ENCODE measurements at places on chromosomes 5 and 9.

- peak; percentile 79 for DNase-seq
These were observed 30.7 kb downstream of the TRIP13 start for GRCh38 chr5:923281-923873.

- DNase-seq, result no peak
These were observed 92.6 kb downstream of the CHSY3 start for GRCh38 chr5:129996896-129997295.

DNA sequence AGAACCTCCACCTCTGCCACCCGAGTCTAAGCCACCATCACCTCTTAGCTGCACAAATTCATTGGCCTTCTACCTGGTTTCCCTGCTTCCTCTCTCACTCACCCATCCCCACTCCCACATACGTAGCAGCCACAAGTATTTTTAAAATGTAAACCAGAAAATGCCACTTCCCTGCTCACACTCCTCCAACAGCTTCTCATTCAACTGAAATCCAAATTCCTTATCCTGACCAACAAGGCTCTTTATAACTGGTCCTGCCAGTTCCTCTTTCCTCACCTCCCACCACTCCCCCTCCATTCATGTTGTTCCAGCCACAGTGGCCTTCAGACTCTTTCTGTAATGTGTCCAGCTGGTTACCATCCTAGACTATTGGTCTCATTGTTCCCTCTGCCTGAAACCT is 25.0 kb upstream of the PALM2AKAP2 start:
- DNase-seq, result no peak

- no peak for DNase-seq
These were observed 88.6 kb downstream of the GDNF start for GRCh38 chr5:37751227-37751626.

- no peak for DNase-seq
These were observed 48.7 kb downstream of the ANKDD1B start for GRCh38 chr5:75659791-75660450.

DNA sequence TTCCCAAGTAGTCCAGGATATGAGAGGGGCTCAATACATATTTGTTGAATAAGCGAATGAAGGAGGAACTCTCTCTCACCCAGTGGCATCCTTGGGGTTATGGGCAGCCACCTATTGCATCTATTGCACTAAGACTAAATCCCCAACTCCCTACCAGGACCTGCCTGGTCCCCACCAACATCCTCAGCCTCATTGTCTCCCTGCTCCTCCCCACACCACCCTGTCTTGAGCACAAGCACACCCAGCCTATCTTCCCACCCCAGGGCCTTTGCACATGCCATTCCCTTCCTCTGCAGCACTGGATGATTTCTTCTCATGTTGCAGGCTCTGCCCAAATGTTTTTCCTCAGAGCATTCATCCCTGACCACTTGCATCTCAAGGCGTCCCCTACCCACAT is 133.8 kb downstream of the BARX1 start:
- no peak for DNase-seq

DNA sequence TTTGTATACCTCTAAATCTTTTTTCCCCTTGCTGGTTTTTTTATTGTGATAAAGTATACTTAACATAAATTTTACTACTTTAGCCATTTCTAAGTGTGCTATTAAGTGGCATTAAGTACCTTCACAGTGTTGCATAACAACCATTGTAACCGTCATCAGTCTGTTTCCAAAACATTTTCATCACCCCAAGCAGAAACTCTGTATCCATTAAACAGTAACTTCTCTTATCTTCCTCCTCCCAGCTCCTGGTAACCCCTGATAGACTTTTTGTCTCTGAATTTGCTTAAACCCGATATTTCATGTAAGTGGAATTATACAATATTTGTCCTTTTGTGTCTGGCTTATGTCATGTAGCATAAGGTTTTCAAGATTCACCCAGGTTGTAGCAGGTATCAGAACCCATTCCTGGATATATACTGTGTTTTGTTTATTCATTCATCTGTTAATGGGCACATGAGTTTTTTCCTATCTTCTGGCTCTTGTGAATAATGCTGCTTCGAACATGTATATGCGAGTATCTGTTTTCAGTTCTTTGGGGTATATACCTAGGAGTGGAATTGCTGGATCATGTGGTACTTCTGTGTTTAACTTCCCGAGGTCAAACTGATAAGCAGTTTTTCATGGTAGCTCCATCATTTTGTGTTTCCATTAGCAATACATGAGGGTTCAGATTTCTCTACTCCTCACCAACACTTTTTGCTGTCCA is 66.4 kb downstream of the EHMT1 start:
- no peak for DNase-seq

GRCh38 chr9:126363847-126364671 is 37.4 kb downstream of the MVB12B start:
- no peak for DNase-seq

- DNase-seq, result no peak
These were observed 276.3 kb downstream of the EPB41L4A start for GRCh38 chr5:112142769-112143270.

- DNase-seq, result no peak
These were observed 2223.1 kb upstream of the C9orf72 start for GRCh38 chr9:29796291-29796952.

GRCh38 chr5:1907616-1908015 is 24.9 kb upstream of the IRX4 start:
- DNase-seq, result no peak

DNA sequence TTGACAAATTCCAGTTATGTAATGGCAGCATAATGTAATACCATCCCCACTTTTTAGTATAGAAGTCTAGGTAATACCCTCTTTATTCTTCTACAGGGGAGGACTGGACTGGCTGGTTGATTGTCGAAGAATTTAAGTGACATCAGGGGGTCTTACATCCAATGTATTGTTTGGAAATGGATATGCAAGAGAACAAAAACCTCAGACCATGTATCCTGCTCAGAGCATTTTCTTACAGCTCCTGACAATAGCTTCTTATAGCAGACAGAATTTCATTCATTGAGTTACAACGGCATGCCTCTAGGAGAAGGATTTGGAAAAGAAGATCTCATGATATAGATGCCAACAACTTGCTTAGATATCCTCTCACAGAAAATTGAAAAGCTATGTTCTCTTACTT is 2032.3 kb downstream of the EFNA5 start:
- no peak for DNase-seq

DNA sequence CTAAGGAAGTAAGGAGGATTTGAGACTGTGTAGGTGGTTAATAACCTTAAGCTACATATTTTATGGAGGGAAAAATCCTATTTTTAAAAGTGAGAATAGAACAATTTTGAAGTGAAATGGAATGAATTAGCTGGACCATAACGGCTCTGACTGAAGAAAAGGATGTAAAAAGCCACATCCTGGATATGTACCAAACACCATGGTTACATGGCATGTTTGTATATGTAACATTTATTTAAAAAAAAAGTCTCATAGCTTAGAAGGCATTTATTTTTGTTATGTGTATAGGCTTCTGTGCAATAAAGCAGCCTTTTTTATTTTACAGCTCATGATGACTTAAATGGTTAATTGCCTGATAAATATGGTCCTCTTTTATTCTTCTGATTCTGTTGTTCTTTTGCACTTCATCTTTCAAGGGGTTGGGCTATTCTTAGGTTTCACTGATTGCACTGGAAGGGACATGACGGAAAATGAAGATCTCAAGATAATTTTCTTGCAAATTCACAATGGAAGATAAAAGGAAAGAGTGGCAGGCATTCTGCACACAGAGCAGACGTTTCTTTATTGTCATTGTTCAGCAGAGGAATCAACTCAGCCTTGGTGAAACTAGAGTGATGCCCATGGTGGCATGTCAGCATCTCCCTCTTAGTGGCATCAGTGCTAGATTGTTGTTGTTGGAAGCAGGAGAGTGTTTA is 63.1 kb downstream of the DOCK8 start:
- no peak for DNase-seq

GRCh38 chr9:76559286-76559685 is 100.3 kb downstream of the GCNT1 start:
- DNase-seq, result no peak

GRCh38 chr5:176545737-176546509 is 3.2 kb upstream of the CDHR2 start:
- DNase-seq, result no peak

- DNase-seq, result no peak
These were observed 16.6 kb upstream of the PLPP1 start for GRCh38 chr5:55551358-55551757.
